DMS153 (cell line): ENCODE measurements at places on chromosomes 11 and 22.

DNA sequence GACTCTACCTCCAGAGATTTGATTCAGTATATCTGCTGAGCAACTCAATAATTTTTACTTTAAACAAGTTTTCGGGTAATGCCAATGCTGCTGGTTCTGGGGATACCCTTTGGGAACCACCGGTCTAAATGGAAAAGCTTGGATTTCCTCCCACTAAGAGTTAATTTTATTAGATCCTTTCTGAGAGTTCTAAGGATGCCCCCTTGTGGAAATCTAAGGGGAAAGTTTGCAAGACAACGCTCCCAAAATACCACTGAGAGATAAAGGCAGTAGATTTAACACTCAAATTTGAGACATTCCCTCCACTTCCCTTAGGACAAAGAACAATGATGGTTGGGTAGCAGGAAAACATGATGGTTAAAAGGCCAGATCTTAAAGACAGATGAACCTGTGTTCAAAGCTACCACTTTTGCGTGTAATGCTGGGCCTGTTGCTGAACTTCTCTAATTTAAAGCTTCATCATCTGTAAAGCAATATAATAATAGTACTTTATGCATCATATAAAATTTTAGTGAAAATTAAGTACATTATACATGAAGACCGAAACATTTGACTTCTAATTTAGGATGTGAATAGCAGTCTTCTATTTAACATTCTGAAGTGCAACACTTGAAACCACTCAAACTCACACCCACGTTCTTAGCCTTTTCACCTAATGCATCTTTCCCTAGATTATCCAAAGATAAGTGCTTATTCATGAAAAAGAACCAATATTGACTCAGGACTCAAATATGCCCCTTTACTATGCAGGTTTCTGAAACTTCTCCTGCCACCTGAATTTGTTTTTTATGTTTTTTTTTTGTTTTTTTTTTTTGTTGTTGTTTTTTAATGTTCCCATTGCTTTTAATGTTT is 110.1 kb upstream of the LUZP2 start:
- peak; percentile 6 for DNase-seq

- DNase-seq, result no peak
Measured at GRCh38 chr11:73249304-73249703, 22.8 kb upstream of the P2RY6 start.

GRCh38 chr11:9615031-9615451 is 41.6 kb downstream of the WEE1 start:
- no peak for DNase-seq

- no peak for DNase-seq
Measured at GRCh38 chr11:6413791-6414201, 5.1 kb downstream of the APBB1 start.

GRCh38 chr11:84264066-84264465 is 977.9 kb upstream of the CCDC90B start:
- DNase-seq, result no peak

DNA sequence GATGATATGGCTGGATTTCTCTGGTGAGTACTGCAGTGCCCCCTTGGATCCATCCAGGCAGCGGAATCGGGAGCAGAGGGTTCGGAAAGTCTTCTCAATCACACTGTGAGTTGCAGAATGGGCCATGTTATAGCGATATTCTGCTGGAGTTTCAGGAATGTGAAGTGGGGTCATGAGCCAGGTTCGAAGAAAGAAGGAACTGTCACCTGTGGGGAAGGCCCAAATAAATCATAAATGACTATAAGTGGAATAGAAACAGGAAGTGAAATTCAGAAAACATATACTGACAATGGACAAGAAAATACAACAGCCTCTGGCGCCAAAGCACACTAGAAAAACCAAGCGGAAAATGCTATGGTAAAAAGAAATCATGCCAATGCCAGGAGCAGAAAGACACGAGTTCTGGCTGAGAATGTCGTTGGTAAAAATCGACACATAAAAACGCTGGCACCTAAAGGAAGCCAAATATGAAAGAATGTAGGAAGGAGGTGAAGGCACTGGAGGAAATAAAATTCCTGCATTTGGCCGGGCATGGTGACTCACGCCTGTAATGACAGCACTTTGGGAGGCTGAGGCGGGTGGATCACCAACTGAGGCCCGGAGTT is 10.0 kb upstream of the AMBRA1 start:
- no peak for DNase-seq

DNA sequence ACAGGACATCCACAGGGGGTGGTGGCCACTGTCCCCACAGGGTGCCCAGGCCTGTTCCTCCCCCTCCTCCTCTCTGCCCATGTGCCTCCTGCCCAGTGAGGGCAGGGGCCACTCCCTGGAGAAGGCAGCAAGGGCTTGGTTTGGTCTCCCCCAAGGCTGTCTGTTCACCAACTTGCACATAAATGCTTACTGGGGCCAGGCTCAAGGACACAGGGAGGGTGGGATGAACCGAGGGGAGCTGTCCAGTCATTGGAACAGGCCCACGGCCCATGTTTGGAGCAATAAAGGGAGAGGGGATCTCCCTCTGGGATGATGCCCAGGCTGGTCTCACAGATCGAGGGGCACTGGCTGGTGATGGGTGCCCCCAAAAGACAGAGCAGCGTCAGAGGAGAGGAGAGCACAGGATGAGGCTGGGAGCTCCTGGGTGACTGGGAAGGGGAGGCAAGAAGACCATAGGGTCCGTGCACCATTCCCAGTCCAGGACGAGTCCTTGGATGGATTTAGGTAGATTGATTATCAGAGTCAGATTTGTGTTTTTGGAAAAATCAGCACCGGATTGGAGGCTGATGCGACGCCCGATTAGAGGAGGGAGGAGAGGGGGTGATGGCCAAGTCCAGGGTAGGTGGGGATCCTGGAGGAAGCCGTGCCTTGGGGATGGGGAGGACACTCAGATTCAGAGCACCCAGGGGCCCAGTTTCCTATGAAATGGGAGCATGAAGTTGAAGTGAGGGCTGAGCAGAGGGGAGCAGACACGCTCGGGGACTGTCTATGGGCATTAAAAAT is 1.1 kb downstream of the IGLL5 start:
- no peak for DNase-seq

DNA sequence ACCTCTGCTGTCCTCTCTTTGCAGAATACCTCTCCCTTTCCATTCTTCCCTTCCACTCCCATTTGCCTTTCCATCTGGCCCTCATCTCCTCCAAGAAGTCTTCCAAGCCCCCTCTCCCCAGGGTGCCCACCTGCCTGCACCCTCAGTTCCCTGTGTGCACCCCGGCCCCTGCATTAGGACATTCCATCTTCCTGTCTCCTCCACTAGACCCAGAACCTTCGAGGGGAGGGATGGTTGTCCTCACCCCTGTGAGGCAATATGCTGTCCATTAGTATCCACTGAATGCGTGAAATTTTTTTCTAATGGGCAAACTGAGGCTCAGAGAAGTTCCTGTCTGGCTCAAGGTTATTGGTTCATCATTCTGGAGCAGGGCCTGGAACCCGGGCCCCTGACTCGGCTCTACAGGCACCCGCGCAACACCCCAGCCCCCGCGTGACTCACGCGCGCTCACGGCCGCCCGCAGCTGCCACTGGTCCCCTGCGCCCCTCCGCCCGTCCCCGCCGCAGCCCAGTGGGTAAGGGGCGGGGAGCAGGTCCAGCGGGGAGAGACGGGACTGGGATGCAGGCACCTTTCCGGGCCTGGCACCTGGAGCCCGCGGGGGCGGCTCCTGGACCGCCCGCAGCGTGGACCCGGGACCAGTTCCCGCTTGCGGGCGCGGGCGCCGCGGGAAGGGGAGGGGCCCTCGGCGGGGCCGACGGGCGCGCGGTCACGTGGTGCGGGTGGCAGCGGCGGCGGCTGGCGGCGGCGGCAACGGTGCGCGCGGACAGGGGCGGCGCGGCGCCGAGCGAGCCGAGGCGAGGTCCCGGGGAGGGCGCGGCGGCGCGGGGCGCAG is 7.0 kb downstream of the SEPTIN3 start:
- DNase-seq, result no peak

- peak; percentile 79 for DNase-seq
Measured at GRCh38 chr11:119696378-119697222, 32.4 kb downstream of the NECTIN1 start.

- no peak for DNase-seq
Measured at GRCh38 chr11:115132436-115133228, 371.6 kb downstream of the CADM1 start.

DNA sequence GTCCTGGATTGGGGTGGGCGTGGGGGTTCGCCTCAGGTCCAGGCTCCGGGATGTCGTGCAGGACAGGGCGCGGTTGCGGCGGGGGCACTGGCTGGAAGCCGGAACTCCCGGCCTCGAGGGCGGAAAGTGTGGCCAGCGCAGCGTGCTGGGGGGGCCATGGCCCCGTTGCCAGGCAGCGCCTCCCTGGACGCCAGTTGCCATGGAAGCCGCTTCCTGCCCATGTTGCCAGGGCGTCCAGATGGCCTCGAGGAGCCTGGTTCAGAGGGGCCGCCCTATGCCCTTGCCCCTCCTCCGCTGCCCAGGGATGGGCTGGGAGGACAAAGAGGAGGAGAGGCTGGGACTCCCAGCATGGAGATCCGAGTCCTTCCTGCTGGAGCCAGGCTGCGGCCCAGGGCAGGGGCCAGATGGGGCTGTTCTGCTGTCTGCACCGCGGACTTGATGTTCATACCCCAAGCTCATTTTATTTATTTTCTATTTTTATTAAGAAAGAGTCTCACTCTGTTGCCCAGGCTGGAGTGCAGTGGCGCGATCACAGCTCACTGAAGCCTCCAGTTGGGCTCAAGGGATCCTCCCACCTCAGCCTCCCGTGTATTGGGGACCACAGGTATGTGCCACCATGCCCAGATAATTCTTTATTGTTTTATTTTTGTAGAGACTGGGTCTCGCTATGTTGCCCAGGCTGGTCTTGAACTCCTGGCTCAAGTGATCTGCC is 4.6 kb upstream of the CCDC188 start:
- peak; percentile 95 for DNase-seq

DNA sequence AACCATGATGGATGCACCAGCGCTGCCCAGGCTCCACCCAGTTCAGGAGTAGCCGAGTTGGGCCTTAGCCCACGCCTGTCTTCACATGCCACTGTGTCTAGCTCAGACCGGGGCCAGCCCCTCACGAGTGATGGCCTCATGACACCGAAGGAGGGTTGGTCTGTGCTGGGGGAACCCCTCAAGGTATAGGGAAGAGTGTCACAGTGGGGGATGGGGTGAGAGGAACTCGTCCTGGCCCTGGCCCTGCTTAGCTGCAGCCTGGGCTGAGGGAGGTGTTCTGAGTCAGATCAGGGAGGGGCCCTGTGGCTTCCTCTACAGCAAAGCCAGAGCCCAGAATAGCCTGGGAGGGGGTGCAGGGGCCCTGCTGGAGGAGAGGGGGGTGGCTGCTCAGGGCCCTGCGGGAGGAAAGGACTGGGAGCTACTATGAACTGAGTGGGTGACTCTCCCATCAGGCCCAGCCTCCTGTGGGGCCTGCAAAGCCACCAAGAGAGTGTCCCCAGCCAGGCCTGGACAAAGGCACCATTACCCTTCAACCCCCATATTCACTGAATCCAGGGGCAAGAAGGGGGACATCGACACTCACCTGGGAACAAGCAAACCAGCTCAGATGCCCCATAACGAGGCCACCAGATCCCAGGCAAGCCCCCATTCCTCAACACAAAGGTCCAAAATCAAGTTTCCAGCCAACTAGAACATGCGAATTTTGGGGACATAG is 41.2 kb downstream of the IGLL5 start:
- DNase-seq, result no peak

- DNase-seq, result no peak
Measured at GRCh38 chr11:64875369-64876228, 2.8 kb downstream of the EHD1 start.

- no peak for DNase-seq
Measured at GRCh38 chr22:36552289-36552688, 23.3 kb upstream of the EIF3D start.

DNA sequence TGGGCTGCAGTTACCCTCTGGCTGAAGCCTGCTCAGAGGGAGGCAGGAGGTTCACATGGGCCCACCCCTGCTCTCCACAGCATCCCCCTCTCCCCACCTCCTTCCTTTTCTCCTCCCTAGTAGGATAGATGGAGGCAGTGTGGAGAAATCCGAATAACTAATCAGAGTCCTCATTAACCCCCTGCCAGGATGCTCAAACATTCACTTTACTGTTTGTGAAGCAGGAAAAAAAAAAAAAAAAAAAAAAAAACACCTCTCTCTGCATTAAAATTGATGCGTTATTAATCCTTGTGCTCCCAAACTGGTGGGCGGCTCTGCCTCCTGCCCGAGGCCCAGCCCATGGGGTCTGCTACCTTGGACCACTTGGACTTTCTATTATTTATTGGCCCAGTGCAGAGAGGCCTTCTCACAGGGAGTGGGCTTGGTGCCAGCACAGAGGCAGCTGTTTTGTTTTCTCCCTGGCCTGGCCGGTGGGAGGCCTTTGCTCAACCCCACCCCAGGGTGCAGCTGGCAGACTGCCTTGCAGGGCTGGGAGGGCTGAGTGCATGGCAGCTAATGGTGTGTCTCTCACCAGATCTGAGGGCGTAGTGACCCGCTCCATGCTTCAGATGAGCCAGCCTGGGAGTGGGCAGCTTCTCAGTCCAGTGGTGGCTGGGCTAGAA is 150.7 kb downstream of the PKNOX2 start:
- DNase-seq, result no peak

DNA sequence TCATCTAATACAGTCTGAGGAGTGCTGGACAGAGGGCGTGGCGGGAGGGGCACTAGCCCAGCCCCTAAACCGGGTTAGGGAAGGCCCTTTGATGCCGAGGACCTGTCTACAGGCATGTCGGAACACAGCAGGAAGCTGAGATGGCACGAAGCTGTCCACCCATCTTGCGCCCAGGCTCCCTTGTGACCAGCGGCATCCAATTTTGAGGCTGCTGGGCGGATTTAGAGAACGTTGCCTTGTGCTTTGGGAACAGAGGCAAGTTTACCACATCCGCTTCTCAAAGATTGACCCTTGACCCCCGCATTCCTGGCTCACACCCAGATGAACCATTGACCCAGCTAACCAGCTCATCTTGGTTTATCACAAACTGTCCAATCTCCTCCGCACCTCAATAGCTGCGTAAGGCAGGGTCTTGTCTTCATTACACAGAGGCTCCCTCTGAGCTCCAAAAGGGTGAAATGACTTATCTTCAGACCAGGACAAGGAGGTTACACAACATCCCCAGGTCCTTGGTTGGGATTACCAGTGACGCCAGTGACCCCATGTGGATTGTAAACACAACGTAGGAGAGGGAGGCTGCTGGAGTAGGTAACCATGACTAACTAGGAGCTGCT is 4.5 kb downstream of the FAM83F start:
- DNase-seq, result peak; percentile 16

DNA sequence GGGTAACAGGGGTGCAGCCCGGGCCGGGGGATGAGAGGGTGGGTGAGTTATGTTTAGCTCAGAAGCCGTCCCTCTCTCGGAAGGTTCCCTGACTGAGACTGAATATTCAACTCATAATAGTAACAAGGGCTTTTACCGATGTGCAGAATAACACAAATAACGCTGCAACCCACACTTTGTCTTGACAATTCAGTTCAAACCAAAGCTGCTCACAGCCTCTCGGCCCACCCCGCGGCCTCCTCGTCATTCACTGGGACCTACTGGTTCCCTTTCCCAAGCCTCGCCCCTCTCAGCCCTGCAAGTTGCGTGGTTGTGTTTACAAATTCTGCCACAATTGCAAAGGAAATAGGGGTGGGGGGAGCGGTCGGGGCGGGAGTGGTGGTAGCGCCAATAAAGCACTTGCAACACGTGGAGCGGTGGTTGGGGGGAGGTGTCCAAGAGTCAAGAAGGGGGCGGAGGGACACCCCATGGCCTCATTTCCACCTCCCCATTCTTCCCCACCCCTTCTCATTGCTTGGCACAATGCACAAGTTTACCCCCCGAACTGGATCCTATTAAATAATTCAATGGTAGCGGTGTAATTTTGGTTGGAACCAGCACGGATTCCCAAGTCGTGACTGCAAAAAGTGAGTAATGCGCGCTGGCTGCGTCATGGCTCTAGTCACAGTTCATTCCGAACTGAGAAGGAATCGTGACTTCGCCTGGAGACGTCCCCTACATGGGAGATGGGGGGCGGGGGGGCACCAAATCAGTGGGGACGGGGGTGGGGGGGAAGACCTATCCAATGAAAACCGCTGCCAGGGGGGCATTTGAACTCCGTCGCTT is 102.0 kb upstream of the HSD17B12 start:
- DNase-seq, result no peak
